ENCODE measurements at places on chromosomes 5 and 9.

DNA sequence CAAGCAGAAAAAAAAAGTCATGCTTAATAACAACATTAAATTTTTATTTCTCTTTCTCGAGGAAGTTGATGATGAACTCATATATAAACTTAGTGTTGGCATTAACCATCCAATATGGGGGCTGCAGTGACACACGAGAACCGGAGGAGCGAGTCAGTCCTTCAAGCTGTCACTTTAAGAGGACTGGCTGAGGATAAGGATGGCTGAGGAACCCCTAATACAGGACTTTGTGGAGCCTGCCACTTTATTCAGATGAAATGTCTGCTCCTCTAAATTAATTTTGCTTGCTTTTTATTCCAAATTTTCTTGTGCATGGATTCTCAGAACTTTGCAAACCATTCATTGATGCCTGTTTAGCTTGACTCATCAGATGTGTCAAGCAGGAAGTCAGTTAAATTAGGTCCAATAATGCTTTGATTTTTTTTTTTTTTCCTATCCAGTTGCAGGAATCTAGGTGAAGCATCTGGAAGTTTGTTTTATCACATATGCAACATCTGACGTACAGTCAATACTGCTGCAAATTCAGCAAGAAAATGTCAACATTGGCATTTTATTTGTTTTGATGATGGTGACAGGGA, 144.2 kb upstream of the COL5A1 start:
- no peak for DNase-seq

DNA sequence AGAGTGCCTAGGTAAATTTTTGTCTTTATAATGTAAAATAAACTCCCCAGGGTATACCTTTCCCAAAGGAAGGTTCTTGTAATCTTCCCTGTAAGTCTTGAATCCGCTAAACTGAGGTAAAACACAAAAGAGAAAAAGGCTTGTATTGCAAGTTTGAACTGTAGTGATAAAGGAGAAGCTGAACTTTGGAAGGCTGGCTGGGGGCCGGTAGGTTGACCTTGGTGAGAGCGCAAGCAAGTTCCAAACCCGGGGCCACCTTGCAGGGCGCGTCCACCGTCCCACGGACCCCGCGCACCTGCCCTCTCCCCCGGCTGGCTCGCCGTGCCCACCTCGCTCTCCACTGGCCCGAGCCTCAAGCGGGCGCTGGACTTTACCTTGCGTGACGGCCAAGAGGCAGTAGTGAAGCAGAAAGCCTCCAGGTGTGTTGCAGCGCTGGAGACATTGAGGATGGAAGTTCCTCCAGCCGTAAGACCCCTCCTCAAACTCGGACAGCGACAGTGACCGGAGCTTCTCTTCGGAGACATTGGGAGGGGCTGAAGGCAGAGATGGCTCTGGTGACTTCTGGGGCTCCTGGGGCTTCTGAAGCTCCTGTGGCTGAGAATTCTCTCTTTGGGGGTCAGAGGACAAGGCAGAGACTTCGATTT, 428 bp downstream of the SLCO4C1 start:
- no peak for DNase-seq

- no peak for DNase-seq
Observed at GRCh38 chr9:109468927-109469326, 29.2 kb downstream of the PTPN3 start.

DNA sequence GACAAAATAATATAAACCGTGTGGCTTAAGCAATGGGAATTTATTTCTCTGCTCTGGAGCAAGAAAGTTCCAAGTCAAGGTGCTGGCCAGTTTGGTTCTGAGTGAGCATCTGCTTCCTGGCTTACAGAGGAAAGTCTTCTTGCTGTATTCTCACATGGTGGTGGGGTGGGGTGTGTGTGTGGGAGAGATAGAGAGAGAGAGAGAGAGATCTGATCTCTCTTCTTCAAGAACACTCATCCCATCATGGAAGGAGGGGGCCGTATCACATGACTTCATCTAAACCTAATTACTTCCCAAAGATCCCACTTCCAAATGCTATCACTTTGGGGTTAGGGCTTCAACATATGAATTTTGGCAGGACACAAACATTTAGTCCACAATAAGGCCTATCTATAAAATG, 91.2 kb downstream of the PRR16 start:
- DNase-seq, result no peak

DNA sequence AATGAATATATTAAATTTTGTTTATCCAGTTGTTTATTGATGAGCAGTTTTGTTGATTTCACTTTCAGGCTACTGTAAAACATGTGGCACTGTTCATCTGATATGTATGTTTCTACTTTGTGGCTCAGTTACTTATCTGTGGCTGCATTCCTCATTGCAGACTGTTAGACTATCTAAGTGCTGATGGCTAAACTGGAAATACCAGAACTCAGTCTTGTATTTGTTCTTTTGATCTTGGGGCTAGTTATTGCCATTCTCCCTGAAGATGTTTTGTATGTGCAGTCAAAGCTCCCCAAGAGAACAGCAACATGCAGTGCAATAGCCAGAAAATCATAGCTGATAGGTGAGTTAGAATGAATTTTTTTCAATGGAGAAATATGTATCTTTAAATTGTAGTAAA, 162.2 kb downstream of the GADD45G start:
- DNase-seq, result no peak

DNA sequence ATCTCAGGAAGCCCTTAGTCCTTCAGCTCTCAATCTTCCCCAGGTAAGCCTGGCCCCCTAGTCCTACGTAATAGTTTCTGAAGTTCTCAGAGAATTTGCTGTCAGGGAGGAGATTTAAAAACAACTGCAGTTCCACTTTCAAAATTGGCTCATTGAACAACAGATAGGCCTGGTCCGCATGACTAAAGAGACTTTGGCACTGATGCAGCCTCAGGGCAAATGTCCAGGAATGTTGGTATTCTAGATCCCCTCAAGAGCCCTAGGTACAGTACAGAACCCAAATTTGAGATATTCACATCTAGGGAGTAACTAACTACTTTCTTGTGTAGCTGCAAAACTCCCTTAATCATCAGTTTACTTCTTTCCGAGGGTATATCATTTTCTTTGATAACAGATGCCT, 162.8 kb downstream of the GABRG2 start:
- DNase-seq, result no peak

DNA sequence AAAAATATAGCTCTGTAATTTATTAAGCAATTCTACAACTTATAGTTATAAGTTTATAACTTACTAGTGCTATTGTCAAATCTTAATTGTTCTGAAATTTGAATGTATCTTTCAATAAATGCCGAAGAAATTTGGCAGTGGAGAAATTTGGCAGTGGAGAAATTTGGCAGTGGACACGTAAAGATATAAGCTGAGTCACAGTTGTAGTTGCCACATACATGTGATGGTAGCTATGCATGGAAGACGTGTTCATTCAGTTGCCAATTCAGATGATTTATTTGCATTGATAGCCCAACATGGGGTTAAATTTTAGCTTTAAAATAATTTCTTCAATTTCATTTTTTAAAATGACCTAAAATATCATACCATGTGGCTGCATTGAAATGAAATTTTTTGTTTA, 127.8 kb upstream of the NR4A3 start:
- no peak for DNase-seq

- no peak for DNase-seq
Observed at GRCh38 chr5:87243161-87243844, 24.4 kb upstream of the RASA1 start.

DNA sequence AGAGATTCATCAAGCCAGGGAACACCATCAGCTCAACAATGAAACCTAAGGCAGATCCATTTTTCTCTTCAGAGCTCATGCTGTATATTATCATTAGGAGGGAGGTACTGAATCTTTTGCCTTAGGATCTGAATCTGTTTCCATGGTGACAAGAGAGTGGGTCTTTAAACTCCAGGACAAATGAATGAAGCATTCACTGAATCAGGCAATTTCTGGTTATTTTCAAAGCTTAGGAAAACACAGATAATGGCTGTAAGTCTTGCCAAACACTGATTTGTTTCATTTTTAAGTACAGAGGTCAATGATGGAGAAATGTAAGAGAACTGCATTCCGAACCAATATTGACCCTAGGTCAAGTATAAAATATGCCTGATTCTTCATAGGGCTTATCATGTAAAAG, 84.9 kb downstream of the GNA14 start:
- no peak for DNase-seq

DNA sequence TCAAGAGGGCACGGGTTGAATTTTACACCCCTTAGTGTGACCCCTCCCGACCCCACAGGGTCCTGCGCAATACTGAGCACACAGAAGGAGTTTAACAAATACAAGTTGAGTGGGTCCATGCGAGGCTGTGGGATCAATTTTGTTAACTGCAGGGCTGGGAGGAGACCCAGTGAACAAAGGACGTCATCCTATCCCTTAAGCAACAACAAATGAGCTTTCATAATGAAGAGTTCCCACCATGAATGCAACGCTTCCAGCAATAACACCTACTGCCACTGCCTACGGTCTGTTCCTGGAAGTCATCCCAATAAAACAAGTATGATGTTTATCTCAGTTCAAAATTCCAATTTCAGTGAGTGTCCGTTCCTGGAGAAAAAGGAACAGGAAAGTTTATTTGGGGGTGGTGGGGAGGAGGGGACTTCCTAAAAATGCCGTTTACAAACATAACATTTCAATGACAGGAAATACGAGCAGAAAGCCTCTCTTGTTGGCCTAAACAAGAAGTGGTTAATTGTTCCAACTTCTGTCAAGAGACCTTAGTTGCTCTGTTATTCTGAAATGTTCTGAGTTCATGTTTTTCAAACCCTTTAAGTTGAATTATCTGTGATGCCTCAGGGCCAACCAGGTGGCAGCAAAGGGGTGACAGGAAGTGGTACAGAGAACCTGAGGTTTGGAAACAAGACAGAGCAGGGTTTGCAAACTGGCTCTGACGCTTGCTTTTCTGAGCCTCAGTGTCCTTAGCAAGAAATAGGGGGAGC, 65.8 kb upstream of the PLPP6 start:
- DNase-seq, result no peak

Data from occipital lobe (tissue), 3 donors.